NCI-H345 (cell line): ENCODE measurements at places on chromosomes 5 and 9.

DNA sequence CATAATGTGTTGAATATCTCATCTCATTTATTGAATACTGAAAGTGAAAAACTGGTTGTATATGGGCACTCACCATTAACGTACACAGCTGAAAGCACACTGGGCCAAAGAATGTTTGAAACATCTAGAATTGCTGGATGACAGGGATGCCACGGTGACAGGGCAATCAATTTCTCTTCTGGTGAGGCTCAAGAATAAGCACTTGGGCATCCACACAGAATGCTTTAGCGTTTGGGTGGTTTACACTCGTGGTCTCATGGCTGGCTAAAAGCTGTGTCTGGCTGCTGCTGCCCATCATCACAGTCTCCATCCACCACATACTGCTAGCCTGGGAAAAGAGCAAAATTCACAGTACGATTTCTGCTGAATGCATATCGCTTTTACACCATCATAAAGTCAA, 30.7 kb upstream of the IL31RA start:
- no peak for DNase-seq

- DNase-seq = no peak
Measured at GRCh38 chr5:94072116-94072515, 330.7 kb upstream of the POU5F2 start.

- DNase-seq = no peak
Measured at GRCh38 chr5:158877706-158878105, 222.0 kb downstream of the EBF1 start.

DNA sequence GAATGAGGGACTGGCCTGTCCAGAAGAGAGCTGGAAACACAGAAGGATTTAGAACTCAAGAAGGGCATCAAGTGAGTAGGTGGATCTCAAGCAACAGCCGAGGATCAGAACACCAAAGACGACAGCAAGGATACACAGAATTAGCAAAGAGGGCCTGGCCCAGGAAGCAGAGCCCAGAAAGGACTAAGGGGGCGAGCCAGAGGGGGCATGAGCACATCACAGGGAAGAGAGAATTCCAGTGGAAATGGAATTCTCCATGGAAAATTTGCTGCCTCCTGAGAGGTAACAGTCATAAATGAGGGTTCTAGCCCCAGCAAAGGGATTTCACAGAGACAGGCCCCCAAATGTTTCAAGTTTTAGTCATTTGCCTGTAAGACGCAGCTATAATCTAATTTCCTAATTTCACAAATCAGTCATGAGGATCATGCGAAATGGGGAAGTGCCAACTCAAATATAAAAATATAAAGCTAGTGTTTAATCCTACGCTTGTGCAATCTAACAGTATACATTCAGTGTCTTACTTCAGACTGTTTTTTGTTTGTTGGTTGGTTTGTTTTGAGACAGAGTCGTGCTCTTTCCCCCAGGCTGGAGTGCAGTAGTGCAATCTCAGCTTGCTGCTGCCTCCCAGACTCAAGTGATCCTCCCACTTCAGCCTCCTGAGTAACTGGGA, 46.7 kb downstream of the FNBP1 start:
- DNase-seq = no peak

- DNase-seq = no peak
Measured at GRCh38 chr9:35940458-35941407, 17.2 kb downstream of the OR2S2 start.

DNA sequence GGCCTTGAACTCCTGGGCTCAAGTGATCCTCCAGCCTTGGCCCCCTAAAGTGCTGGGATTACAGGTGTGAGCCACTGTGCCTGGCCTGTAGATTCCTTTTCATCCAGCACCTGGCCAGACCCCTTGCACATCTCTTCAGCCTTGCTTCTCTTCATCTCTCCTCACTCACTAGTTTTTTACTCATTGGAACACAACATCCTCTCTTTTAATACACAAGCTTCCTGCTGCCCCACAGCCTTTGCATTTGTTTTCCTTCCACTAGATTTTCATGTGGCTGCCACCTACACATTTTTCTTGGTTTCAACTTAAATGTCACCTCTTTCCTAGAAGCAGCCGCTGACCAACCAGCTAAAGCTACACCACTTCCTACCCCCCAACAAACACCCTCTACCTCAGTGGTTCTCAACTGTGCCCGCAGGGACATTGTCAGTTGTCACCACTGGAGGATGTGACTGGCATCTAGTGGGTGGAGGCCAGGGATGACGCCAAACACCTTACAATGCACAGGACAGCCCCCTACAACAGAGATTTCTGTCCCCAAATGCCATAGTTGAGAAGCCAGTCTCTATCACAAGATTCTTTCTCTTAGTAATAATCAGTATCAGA, 33.7 kb downstream of the HAVCR1 start:
- DNase-seq = no peak
